ENCODE measurements at places on chromosomes 2 and 18.

DNA sequence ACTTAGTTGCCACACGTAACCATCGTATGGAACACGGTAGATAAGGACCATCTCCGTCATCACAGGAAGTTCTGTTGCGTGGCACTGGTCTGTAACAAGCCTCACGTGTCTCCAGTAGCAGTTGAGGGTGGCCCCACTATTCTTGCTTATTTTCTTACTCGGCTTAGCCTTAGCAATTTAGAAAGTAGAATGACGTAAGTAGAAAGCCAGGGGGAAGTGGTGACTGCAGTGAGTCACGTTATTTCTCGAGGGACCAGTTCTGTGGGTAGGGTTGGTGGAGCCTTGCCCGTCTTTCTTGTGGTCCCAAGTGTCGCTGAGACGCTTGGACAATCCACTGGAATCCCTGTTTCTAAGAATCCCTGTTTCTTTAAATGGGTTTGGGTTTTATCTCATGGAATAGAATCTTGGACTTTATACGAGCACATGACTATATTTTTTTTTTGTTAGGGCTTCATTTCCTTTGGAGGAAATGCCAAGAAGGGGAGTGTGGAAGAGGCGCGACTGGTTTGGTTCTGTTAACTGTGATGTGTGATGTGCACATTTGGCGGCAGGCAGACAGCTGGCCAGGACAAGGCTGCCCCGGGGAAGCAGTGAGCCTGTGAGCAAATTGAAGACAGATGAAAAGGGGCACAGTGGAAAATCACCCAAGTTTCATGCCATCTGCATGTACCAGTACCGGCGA lies 96.2 kb downstream of the CABLES1 start:
- DNase-seq, result no peak

GRCh38 chr2:15584767-15585469 lies 6.8 kb upstream of the DDX1 start:
- no peak for DNase-seq

DNA sequence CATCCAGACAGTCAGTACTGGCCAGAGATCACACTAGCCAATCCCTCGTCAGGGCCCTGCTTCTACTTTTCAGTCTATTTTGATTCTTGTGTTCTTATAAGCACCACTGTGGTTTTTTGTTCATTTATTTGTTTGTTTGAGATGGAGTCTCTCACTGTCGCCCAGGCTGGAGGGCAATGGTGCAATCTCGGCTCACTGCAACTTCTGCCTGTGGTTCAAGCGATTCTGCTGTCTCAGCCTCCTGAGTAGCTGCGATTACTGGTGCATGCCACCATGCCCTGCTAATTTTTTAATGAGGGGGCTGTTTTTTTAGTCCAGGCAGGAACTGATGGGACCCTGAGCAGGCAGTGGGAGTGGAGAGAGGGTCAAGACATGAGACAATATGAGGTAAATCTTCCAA lies 64.9 kb upstream of the KIF5C start:
- no peak for DNase-seq

GRCh38 chr2:178491612-178492011 lies 11.4 kb downstream of the PLEKHA3 start:
- DNase-seq, result no peak

GRCh38 chr18:24270937-24271380 lies 126.7 kb downstream of the OSBPL1A start:
- DNase-seq, result no peak

DNA sequence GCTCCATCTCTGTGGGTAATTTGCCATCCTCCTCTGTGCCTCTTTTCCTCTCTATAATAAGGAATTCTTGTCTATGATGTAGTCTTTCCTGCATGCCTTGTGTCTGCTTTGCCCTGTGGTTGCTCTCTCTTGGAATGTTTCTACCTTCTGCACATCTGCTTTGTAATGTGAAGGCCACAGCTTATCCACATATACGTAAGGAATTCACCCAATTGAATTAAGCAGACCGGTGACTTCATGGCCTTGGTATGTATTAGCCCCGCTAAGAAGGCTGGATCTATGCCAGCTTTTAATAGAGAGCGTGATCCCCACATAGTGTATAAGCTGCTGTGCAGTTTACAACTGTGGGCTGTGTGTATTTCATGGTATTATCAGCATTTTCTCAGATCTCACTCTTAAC lies 274.7 kb downstream of the RNF144A start:
- DNase-seq, result no peak

GRCh38 chr2:29309090-29310029 lies 194.1 kb downstream of the CLIP4 start:
- DNase-seq, result peak; percentile 32

DNA sequence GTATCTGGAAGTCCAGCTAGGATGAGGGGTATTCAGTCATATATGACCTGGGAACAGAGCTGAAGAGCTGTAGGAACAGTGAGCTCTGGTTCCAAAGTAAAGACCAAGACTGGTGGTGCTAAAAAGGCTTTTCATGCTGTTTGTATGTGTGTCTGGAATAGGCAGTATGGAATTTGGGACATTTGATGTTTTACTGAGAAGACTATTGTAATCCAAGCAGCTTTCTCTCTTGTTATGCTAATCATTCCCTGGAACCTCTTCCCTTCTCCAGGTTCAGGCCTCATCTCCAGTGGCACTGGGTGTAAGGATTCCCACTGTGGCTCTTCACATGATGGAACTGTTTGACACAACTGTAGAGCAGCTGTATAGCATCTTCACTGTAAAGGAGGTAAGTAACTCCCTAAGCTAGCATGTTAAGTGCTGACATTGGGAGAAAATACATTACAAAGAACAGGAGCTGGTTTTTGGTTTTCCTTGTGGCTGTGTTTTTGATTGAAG lies 23.3 kb downstream of the C2orf74 start:
- no peak for DNase-seq

DNA sequence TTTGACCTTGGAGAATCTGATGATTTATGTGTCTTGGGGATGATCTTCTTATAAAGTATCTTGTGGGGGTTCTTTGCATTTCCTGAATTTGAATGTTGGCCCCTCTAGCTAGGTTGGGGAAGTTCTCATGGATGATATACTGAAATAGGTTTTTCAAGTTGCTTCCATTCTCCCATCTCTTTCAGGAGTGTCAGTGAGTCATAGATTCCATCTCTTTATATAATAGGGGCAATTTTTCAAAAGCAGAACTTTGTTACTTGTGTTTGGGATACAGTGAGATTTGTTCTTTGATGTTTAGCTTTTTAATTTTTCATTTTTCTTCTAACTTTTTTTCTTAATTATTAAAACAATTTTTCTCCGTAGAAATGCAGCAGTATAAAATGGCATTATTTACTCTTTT lies 19.4 kb downstream of the TMEM87B start:
- DNase-seq, result no peak

GRCh38 chr2:100603948-100604633 lies 41.3 kb downstream of the PDCL3 start:
- DNase-seq, result no peak

DNA sequence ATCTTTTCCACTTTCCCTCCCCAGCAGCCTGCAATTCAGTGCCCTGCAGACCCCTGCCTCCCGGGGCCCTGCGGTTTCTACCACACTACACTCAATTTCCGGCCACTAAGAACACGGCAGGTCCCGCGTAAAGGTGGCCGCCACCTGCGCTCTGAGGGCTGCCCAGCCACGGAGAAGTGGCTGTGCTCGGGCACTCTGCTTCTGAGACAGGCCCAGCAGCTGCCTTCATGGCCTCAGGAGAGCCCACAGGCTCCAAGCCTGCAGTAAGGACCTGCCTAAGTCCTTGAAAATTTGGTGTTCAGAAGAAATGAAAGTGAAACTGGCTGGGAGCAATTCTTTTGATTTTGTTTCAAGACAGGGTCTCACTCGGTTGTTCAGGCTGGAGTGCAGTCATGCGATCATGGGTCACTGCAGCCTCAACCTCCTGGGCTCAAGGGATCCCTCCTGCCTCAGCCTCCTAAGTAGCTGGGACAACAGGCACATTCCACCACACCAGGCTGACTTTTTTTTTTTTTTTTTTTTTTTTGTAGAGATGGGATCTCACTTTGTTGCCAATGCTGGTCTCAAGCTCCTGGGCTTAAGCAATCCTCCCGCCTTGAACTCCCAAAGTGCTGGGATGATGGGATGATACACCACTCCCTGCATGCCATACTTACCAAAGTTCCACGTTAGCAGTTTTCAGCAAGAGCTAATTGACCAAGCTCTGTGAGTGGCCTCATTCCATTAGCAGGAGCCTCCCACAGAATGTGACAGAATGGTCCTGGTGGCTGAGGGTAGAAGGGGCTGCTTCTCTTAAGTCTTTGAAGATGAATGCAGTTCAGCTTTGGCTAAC lies 14.6 kb upstream of the ALPP start:
- no peak for DNase-seq

DNA sequence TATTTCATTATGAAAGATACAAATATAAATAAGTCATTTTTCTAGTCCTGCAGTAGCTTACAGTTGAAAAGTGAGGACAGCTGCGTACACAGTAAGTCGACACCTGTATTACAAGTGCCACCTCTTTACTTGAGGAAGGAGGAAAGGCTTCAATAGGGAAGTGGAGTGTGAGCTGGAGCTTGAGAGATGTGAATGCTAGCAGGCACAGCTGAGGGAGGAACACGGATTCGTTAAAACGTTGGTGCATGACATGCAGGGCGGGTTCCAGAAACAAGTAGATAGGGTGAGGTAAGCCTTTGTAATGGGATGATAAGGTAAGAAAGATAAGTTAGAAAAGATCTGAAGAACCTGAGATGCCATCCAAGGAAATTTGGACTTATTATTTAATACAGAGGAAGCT lies 98.1 kb upstream of the CSRNP3 start:
- DNase-seq, result peak; percentile 82

DNA sequence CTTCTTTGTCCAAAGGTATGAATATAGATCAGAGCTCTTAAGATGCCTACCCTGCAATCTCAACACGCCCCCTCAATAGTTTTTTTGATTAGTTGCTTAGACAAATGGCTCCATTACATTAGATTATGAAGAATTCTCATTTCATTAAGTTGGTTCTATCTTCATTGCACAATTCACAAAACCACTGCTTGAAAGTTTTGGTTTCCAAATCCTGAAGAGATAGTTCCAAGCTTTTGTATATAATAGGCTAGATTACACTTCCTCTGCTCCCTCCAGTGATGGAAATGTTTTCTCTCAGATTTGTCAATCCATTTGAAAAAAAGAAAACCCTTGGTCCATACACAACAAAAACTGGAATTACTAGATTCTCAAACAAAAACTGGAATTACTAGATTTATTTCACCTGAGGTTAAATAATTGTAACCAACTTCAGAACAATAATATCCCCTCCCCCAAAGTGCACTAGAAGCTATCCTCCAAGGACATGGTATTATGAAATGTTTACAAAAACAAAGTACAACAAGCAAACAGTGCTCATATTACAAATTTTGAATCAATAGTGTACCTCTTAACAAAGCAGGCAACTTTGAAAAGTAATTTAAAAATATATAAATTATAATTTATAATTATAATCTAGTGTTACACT lies 6.8 kb upstream of the TLK1 start:
- no peak for DNase-seq

- peak; percentile 93 for DNase-seq
Measured at GRCh38 chr18:48866028-48866733, 84.6 kb downstream of the SMAD7 start.

DNA sequence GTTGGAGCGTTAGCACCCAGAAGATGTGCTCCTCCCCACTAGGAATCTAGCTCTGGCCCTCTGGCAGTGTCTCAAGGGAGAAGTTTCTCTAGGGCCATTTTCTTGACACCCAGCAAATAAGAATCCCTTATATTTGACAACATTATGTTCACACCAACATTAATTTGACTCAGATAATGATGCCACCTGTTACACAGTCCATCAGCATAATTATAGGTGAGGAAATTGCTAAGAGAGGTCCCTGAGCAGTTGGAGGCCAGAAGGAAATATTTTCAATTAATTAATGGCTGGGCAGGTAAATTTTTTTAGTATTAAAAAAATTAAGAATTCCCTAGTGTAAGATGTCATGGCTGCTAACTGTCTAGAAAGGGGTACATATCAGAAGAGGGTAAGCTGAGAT lies 36.5 kb downstream of the PRKCE start:
- DNase-seq, result no peak

DNA sequence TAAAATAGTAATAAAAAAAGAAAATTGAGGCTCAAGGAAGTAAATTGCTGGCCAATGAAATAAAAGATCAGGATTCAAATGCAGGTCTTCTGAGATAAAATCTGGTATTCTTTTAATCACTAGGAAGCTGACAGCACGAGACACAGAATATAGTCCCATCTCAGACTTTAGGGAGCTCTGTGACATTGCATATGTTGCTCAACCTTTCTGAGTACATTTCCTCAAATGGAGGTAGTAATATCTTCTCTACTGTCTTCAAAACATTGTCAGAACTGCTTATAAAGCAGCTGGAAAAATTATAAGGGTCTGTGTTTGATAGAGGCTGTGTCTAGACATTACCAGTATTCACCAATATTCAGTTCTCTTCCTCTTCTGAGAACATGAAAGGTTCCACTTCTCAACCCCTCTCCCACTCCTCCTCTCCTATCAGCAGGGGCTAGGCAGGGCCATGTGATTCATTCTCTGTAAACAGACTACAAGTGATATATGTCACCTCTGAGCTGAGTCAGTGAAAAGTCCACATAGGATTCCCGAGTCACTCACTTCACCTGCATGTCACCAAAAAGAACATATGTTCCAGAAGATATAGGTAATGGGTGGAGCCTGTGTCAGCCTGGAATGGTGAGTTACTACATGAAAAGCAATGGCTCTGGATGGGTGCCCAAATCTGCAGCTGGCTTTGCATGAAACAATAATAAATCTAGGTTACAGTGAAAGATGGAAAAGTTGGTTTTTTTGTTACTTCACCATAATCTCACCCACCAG lies 7.1 kb downstream of the KCNE4 start:
- DNase-seq, result peak; percentile 87

- no peak for DNase-seq
Measured at GRCh38 chr2:111634995-111635538, 248.9 kb downstream of the ANAPC1 start.

GRCh38 chr18:55920063-55920462 lies 332.1 kb upstream of the TCF4 start:
- no peak for DNase-seq

DNA sequence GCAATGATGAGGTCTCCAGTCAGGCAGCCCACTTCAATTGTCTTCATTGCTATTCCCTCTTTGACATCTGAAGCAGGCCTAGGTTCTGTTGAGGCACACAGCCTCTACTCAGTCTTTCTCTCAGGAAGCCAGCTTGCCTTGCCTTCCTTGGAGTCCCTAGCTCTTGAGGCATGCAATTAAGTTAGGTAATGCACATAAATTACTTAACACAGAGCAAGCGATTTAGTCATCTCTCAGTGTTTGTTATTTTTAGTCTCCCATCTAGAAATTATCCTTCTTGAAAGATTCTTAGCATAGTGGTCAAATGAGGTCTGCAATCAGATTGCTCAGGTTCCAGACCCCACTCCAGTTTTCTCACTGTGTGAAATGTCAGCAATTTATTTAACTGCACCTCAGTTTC lies 32.0 kb downstream of the SULT1C4 start:
- no peak for DNase-seq

- DNase-seq, result no peak
Measured at GRCh38 chr18:23986600-23987359, 27.8 kb upstream of the TTC39C start.

DNA sequence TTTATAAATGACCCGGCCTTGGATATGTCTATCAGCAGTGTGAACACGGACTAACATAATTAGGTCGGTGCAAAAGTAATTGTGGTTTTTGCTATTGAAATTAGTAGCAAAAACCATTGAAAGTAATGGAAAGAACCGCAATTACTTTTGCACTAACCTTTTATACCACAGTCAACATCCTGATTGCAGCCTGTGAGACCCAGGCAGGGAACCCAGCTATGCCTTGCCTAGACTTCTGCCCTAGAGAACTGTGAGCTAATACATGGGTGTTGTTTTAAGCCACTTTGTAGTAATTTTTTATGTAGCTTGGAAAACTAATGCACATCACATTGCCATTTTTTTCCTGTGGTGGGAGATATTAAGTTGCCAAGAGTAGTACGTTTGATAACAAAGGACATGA lies 120.7 kb downstream of the SCG2 start:
- no peak for DNase-seq

All from SHP77 (cell line).